ENCODE measurements at places on chromosomes 6 and 20. TPM values are rescaled to one million over a fixed set of nuclear protein-coding genes. Genes with fewer than 3 reads are reported as not detected.

- DNase-seq, result no peak
Measured at GRCh38 chr6:106553440-106553839, 75.9 kb downstream of the RTN4IP1 start.

Gene TMEM170B
- 0.92 TPM for polyA plus RNA-seq

Gene TRIM31
- not detected for polyA plus RNA-seq

DNA sequence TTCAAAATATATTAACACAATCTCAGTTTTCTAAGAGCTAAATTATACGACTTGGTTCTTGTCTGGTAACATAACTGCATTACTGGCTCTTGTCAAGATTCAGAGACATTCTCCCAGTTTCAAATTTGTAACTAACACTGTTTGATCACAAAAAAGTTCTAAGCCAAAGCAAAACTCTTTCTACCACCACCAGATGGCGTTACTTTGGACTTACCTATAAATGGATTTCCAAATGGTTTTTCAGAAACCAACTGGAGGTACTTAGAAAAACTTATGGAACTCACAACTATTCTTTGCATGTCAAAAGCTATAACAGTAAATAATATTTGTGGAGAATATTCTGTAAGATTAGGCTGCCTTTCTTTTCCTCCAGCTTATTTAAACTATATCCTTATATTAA is 34.2 kb upstream of the GFRAL start:
- DNase-seq, result no peak

DNA sequence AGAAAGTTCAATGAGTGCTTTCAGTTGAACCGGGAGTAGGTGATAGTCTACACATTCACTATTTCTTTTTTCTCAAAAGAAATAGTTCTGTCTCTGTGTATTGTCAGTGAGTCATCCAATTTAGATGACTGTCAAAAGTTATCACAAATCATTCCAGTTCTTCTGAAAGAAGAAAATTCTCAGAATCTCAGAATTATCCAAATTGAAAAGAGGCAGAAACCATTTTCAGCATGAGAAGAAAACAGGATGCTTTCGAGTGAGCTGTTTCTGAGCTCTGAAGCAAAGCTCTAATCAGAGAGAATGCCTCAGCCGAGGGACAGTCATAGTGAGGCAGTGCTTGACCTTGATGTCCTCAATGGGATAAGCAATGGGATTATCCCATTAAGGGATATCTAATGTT is 97.9 kb downstream of the HUS1B start:
- DNase-seq, result no peak

- DNase-seq, result peak; percentile 76
Measured at GRCh38 chr6:105326216-105326615, 76.7 kb downstream of the PREP start.

- DNase-seq, result no peak
Measured at GRCh38 chr6:62623846-62624532, 338.0 kb upstream of the KHDRBS2 start.

GRCh38 chr6:144350528-144350880 is 65.4 kb downstream of the UTRN start:
- DNase-seq, result no peak

DNA sequence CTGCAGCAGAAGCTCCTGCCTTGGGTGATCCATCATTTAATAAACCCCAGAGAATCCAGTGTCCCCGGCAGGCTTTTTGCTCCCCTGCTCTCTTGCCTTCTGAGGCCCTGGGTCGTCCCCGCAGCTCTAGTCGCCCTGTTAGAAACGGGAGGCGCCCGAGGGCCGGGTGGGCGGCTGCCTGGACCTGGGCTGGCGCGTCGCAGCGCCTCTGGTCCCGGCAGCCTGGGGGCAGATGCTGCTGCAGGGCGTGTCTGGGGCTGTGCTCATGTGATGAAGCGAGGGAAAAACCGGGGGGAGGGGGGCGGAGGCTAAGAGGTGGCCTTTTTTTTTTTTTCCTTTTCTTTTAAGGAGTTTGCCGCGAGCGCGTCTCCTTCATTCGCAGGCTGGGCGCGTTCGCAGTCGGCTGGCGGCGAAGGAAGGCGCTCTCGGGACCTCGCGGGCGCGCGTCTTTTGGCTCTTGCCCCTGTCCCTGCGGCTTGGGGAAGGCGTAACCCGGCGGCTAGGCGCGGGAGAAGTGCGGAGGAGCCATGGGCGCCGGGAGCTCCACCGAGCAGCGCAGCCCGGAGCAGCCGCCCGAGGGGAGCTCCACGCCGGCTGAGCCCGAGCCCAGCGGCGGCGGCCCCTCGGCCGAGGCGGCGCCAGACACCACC is 394 bp downstream of the AKAP12 start:
- DNase-seq, result peak; percentile 73

GRCh38 chr6:4740032-4740431 is 36.2 kb upstream of the CDYL start:
- DNase-seq, result no peak

DNA sequence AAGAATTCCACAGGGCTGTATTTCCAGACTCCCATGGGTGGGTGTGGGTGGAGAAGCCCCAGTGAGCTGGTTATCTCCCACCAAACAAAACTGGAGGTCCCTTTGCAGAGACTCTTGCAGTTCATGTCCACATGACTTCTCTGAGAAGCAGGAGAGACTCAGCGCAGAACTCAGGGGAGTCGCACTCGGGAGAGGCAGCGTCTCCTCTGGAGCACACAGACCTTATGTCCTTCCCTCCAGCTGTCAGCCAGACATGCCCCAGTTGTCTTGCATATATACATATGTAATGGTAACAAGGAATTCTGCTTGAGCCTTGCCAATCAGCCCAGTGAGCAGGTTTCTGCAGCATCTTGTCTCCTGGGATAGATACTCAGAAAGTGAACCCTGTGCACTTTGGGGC is 23.8 kb downstream of the MYT1 start:
- no peak for DNase-seq

Gene OR2H2
- polyA plus RNA-seq, result not detected

- DNase-seq, result peak; percentile 40
Measured at GRCh38 chr20:63739130-63740069, at the start of gene SLC2A4RG. SLC2A4RG (plus strand) TSS chr20:63739776; CDS start chr20:63739913, 137 bp downstream.

DNA sequence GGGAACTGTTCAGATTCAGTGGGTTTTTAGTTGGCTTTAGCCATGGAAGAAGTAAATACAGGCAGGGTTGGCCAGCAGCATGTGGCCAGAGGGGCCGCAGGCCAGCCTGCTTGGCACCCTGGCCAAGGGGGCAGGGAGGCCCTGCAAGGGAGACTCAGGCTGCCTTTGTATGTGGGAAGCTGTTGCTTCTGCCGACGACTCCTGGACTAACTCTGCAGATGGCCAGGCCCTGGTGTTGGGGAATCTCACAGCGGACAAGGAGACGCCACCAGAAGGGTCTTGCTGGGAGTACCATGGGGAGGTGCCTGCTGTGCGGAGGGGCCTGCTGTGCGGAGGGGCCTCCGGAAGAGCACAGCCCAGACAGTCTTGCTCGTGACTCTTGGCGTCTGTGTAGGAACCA is 25.2 kb downstream of the PYGB start:
- no peak for DNase-seq

DNA sequence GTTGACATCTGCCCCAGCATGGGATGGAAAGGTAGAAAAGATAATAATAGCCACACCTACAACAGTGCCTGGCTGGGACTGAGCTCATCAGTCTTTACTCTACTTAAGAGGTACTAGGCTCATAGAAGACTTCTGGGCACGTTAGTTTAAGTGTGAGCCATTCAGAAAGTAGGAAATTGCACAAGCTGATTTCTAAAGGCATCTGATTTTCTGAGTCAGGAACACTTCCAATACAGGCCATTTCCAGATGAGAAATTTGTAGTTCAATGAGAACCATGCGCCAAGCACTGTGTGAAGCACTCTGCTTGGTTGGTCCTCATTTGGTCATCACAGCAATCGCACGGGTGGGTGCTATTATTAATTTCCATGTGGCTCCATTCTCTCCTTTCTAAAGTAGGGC is 42.3 kb downstream of the MOCS1 start:
- DNase-seq, result no peak

DNA sequence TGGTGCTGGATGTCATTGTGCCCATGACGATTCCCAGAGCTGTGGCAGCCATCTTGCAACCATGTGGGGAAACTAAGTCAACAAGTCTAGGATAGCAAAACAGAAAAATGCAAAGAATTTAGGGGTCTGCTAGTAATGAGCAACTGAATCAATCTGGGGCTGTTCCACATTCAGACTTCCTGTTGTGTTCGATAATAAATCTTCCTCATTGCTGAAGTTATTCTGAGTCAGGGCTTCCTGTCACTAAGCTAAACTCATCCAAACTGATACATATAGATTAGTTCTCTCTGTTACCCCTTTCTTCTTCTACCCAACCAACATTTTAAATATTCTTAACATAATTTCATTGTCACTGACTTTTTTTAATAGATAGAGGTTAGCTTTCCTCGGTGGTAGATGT is 205.9 kb downstream of the HACE1 start:
- peak; percentile 52 for DNase-seq

Gene CCDC170
- polyA plus RNA-seq, result 0.13 TPM

GRCh38 chr6:164887660-164888059 is 421.7 kb downstream of the C6orf118 start:
- DNase-seq, result no peak

DNA sequence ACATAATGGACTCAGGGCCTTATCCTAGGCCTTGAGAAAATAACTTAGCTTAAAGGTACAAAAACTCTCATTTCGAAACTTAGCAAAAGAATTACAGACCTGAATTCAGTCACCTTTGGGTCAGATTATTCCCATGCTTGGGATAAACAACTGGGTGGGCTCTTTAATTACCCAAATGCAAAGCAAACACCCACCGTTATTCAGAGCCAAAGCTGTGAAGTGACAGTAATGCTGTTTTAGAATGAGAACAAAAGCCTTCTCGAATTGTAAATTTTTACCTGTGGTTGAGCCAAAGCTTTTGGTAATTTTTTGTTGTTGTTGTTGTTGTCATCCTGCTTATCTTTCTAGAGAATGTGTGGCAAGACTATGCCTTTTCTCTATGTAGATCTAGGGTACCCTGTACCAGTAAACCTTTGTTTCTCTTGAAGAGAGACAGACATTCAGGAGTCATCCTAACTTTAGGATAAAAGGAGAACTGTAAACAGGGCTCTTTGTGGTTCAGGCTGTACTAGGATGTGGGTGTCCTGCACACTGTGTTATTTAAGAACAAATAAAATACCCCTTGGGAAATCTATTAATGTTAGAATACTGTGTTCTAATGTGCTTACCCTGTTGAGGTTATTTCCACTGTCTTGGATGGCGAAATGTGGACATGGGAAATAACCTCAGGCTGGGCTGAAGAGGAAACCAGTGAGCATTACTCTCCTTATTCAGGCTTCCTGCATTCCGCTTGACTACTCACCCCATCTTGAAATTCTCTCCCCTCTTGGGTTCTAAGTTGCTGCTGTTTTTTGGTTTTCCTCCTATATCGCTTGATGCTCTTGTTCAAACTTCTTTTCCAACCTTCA is 480.7 kb downstream of the CD83 start:
- no peak for DNase-seq

DNA sequence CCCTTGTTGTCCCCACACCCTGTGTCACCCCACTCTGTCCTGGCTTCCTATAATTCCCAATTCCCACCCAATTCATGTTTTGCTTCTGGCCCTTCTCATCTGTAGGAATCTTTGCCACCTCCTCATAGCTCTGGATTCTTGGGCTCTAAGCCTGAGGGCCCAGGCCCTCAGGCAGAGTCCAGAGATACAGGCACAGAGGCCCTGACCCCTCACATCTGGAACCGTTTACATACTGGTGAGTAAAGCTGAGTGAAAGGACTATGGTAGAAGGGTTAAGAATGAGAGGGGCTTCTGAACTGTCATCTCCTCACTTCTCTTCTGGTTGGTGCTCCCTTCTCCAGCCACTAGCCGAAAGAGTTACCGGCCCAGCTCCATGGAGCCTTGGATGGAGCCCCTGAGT is 13.6 kb downstream of the PRRC2A start:
- DNase-seq, result no peak

Gene ZKSCAN4
- 1.0 TPM for polyA plus RNA-seq

Gene HSF2
- polyA plus RNA-seq, result 13.3 TPM

GRCh38 chr6:22069306-22069800 is 227.5 kb downstream of the PRL start:
- no peak for DNase-seq

GRCh38 chr20:39124064-39124463 is 161.9 kb downstream of the DHX35 start:
- DNase-seq, result no peak

- DNase-seq, result no peak
Measured at GRCh38 chr6:29509239-29509638, 21.5 kb upstream of the MAS1L start.

DNA sequence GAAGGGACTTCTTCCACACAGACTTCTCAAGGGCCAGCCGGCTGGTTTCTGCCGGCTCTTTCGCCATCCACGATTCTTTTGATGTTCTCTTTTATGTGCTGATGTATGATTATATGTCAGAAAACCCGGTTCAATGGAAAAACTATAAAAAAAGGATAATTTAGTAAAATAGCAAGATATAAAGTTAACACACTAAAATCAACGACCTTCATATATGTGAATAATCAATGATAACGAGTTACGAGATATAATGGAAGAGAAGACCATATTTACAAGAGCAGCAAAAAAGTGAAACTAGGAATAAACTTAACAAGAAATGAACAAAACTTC is 540 bp upstream of the ZSCAN12 start:
- no peak for DNase-seq

DNA sequence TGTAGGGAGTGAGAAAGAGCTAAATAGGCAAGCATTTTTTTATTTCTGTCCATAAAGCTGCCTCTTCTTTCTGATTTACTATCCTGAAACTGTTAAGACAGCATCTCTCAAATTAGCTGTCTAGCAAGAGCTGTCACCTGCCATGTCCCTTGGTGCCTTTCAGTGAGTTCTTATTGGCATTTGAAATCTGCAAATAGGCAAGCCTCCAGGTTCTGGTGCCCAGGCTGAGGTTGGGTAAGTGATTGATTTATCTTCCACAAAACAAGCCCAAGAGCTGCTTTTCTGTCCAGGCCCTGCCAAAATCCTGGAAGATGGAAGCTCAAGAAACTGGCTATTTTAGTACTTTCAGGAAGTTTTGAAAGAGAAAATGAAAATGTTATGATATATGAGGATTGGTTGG is 22.4 kb downstream of the MANEA start:
- no peak for DNase-seq

All from endothelial cell of umbilical vein (primary cell).